Activated CD4-positive, CD25-positive, alpha-beta regulatory T cell (primary cell): ENCODE measurements at places on chromosomes 1 and 21.

DNA sequence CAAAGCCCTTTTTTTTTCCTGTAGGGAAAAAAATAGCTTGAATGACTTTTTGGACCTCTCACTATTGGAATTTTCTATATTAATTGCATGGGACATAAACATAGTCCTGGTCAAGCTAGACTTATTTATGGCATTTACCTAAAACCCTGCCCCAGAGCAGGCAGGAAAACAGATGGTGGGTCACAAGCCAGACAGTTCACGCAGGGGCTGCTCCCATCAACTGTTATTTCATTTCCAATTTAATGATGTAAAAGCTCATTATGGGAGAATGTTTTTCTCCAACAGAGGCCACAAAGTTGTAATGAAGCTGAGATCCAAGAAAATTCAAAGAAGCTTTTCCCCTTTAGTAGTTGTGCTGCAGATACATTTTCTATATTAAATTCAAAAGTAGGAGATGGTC is 99.2 kb downstream of the SGIP1 start:
- DNase-seq = no peak

DNA sequence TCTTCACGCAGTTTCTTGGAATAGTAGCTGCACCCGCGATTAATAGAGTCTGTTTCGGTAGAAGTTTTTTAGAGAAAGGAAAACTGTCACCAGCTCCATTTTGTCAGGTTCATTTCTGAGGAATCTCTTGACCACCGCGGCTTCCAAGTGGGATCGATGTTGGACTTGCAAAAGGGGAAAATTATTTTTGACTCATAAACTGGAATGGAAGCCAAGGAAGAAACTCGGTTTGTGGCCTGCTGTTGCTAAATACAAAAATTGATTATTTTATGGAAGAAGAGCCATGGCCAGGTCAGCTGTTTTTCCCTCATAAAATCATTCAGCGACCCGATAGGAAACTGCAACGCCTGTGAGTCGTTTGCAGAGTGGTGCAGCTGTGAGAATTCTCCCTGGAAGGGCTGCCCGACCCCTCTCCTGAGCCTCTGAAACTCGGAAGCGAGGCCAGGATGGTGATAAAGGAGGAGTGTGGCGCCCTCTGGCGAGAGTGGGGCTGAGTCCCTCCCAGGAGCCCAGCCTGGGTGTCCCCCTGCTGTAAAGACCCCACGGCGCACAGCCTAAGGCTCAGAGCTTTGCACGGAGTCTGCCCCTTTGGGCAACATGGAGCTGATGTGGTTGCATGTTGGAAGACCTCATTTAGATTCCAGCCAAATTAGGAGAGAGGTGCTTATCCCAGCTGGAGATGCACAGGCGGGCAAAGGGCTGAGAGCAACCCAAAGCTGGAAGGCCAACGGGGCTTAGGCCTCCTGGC is 83.6 kb upstream of the SLC25A33 start:
- DNase-seq = peak; percentile 37

DNA sequence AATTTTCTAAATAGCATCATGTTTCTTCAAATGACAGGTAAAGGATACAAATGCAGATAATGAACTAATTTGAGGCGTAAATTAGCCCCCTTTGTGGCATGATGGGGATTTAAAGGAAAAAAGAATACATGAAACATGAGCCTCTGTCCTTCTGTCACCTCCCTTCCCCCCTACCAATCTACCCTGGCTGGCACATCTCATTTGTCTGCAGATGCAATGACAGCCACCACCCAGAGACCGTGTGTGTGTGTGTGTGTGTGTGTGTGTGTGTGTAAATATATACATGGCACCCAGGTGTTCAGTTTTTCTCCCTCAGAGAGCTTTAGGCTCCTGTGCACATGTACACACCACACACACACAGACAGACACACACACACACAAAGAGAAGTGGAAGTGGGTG is 451.1 kb downstream of the RWDD3 start:
- no peak for DNase-seq

GRCh38 chr1:239819096-239819495 is 272.6 kb upstream of the FMN2 start:
- DNase-seq = no peak

DNA sequence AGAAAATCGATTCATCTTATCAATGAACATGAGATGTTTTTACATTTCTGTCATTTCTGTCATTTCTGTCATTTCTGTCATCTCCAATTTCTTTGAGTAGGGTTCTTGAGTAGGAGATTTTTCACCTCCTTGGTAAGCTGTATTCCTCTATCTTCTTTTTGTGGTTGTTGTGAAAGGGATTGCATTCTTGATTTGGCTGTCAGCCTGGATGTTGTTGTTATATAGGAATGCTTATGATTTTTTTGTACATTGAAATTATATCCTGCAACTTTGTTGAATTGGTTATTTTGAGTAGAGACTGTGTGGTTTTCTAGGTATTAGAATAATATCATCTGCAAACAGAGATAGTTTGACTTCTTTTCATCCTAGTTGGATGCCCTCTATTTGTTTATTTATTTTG is 1233.7 kb downstream of the PLA2G4A start:
- DNase-seq = no peak

- no peak for DNase-seq
Measured at GRCh38 chr1:8866792-8867415, 11.6 kb downstream of the ENO1 start.

- no peak for DNase-seq
Measured at GRCh38 chr21:29320031-29320430, 21.3 kb downstream of the BACH1 start.

- no peak for DNase-seq
Measured at GRCh38 chr1:160925652-160926244, 28.9 kb downstream of the ITLN2 start.

DNA sequence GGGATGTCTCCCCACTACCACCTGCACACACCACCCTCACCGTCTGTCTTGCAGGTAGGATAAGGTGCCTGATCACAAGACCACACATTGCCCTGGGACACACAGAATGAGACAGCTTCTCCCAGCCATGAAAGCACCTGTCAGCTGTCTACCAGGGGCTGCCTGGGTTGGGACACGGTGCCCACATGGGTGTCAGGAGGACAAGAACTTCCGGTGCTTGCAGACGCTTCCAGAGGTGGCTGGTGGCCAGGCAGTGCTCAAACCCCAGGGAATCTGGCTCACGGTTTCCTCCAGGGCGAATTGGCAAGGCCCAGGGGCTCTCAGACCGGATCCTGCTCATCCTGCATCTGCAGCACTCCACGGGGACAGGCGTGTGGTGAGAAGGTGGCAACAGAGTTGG is 182.6 kb upstream of the ARHGEF16 start:
- no peak for DNase-seq

GRCh38 chr1:98387701-98388100 is 273.8 kb upstream of the SNX7 start:
- DNase-seq = no peak

DNA sequence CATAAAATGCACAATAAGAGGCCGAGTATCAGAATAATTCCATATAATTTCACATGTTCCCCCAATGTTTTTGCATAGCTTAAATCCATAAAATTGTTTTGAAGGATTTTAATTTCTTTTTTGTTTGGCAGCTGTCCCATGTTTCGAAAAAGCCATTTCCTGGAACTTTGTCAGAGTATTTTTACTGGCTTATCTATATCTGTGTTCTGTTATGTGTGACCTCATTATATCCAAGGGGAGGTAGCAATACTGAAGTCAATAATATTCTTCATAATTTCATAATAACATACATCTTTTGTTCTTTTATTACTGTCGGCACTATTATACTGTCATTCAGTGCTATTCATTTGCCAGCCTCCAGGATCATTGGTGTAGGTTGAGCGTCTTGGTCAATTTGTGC is 9.4 kb upstream of the BACH1 start:
- DNase-seq = no peak

DNA sequence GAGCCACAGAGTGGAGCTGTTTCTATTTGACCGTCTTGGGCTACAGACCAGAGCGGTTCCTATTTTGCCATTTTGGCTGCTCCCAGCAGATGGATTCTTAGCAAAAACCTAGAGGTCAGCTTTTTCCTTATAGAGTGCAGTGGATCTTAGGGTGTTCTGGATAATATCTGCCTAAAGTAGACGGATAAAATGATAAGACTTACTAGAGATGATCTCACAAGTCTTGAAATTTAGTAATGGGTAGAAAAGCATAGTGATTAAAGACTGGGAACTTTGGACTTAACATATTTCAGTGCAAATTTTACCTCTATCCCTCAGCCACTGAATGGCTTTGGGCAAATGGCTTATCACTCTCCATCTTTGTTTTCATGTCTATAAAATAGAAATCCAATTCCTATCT is 439.8 kb downstream of the ADGRL2 start:
- no peak for DNase-seq

DNA sequence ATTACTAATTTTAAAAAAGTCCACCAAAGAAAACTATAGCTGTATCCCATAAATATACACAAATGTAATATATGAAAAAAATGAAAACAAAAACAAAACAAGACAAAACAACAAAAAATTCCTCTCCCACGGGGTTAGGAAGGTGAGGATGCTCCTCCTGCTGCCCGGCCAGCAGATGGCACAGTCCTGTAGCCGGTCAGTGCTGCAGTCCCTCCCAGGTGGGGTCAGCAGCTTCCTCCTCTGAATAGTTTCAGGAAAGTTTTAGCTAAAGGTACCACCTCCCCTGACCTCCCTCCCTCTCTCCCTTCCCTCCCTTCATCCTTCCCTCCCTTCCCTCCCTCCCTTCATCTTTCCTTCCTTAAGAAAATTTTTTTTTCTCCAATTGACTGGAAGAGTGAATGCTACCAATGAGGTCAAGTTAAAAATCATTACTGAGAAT is 67.8 kb upstream of the BCL10 start:
- no peak for DNase-seq

- no peak for DNase-seq
Measured at GRCh38 chr1:77632216-77632615, 50.2 kb downstream of the ZZZ3 start.
